H54 (cell line): ENCODE measurements at places on chromosomes 5 and 9.

DNA sequence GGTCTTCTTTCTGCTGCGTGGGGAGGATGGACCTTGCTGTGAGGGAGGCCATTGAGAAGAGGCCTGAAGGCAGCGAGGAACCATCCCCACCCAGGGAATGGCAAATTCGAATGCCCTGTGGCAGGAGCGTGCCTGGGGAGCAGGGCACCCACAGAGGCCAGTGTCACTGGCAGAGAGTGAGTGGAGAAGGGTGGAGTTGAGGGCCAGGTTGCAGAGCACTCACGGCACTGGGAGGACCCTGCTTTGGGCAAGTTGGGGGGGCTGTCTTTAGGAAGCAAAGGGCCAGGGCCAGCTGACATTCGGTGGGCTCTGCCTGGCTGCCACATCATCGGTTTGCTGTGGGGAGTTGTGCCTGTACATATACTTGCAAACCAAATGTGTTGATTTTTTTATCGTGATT, 47.2 kb downstream of the SYK start:
- no peak for DNase-seq

DNA sequence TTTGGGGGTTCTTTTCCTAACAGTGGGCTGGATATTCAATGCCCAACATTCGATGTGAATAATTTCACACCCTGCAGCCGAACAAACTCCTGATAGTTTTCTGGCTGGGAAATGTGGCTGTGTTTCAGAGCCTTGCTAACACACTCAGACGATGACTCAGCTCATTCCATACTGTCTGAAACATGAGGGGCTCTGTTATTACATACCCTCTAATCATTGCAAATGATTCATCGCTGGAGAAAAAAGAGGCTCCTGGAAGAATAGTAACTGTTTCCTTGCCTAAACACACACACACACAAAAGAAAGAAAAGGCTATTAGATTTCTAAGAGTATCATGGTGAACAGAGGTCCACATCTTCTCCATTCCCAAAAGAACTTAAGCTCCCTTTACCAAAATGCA, 75.8 kb downstream of the OXCT1 start:
- peak; percentile 15 for DNase-seq

DNA sequence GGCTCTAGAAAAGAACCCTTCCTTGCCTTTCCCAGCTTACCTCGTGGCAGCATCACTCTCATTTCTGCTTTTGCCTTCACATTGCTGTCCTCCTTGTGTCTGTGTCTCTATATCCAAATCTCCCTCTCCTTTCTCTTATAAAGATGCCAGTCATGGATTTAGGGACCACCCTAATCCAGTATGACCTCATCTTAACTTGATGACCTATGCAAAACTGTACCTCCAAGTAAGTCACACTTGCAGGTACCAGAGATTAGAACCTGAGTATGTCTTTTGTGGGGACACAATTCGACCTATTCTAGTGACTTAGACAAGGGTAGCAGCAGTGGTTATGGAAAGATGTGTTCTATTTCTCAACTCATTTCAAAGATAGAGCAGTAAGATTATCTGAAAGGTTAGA, 160.1 kb downstream of the HMHB1 start:
- no peak for DNase-seq

DNA sequence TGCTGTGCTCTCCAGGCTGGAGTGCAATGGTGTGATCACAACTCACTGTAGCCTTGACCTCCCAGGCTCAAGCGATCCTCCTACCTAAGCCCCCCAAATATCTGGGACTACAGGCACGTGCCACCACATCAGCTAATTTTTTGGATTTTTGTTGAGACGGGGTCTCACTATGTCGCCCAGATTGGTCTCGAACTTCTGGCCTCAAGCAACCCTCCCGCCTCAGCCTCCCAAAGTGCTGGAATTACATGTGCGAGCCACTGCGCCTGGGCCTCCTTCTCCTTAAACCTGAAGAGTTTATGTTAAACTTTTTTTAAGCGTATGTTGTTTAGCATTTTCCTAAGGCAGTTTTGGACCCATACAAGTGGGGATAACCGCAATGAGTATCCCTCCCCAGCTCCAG, 30.8 kb upstream of the SUSD3 start:
- no peak for DNase-seq

DNA sequence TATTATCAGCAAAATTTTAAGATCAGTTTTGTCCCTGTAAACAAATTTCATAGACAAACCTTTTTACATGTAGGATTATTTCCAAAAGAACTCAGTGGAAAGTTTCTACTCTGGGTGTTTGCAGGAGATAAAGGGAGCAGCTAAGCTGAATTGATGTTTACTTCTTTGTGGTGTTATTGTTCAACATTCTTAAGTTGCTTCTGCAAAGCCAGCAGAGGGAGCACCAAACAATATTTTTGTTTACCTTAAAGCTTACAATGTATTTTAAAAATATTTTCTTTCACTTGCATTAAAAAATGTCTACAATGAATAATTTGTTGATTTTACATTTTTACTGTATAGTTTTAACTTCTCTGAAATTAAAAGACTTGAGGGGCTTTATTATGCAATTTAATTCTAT, 135.4 kb downstream of the ATG10 start:
- no peak for DNase-seq

DNA sequence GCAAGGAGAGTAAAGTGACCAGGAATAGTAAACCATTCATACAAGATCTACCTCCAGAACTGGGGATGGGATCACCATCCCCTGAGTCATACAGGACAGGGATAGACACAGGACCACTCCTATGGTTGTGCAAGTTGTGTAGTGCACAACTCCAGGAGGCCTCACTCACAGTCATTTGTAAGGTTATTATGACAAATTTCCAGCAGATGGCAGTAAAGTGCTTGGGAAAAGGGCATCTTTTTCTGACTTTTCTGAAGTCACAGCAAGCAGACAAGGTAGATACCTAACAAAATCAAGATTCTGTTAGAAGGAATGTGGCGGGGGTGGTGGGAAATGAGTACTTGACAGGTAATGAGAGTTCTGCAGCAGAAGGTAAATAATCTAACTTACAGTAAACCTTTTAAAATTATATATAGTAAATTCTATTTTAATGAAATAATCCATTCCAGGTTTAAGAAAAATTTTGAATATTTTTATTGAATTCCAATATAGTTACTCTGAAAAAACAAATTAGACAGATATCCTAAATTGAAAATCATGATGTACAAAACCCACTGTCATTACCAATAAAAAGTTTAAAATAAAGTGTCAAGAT, 16.7 kb upstream of the KIF27 start:
- peak; percentile 50 for DNase-seq

DNA sequence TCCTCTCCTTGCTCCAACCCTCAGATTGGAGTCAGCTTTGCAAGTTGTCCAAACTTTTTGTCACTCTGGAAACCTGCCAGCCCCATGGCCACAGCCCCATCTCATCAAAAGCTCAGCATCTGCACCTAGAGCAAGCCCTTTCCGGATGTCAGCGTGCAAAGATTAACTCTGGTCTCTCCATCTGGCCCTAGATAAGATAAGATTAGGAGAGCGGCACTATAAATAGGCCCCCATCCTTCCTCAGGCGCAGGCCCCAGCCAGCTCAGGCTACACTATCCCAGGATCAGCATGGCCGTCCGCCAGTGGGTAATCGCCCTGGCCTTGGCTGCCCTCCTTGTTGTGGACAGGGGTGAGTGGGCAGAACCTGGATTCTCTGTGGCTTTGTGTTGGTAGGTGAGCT, at the start of gene SPINK4:
Gene SPINK4, plus strand, starts transcription at position 247 of the 400 bp plus-strand sequence. Its CDS starts 42 bp downstream, at position 289.
- DNase-seq = no peak

GRCh38 chr5:35246900-35247647, 16.8 kb upstream of the PRLR start:
- DNase-seq = no peak

- no peak for DNase-seq
Observed at GRCh38 chr5:142023836-142024235, 11.0 kb upstream of the GNPDA1 start.

- DNase-seq = no peak
Observed at GRCh38 chr9:33041432-33042188, 16.5 kb downstream of the DNAJA1 start.

DNA sequence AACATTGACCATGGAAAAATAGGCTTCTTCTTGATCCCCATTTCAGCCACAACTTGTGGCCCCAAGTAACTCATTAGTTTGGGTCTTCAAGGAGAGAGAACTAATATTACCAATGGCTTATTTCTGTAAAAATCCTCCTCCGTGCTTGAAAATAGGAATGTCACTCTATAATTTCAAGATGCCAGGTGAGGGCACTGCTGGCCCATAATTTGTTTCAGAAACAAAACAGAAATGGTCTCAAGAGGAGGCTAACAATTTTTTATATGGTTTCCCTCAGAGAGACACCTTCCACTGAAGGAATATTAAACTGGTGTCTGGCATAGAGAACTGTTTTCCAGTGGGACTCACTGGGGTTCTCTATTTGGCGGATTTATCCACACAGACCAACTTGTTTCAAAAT, 437.0 kb upstream of the TRPC7 start:
- DNase-seq = no peak

- DNase-seq = no peak
Observed at GRCh38 chr5:154078272-154078671, 39.5 kb downstream of the MFAP3 start.

DNA sequence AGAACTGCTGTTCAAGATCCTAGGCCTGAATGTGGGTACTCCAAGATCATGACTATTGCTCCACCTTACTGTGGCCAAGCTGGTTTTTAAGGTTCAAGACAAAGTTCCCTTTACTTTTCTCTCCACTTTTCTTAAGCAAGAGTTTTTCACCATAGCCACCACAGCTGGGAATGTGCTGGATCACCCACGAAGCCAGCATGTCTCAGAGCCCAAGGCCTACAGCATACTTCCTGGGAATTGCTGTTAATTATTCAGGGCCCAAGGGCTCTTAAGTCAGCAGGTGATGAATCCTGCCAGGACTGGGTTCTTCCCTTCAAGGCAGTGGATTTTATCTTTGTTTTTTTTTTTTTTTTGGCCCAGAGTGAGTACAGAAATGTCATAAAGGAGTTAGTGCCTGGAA, 149.4 kb upstream of the TUSC1 start:
- no peak for DNase-seq

- no peak for DNase-seq
Observed at GRCh38 chr9:99231711-99232110, 9.6 kb downstream of the SEC61B start.

DNA sequence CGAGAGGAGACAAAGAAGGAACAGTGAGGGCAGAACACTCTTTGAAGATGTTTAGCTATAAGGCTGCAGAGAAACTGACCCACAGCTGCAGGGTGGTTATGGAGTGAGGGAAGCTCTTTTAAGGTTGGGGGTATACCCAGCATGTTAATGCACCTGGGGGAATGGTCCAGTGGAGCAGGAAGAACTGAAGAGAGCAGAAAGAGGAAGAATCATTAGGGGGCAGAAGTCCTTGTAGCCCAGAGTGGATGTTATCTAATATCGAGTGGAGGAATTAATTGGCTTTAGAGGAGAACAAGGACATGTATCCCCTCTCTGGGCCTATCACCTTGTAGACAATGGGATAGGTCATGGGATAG, 7.7 kb downstream of the IL4 start:
- no peak for DNase-seq

GRCh38 chr5:78552729-78553342, 95.7 kb downstream of the LHFPL2 start:
- no peak for DNase-seq

DNA sequence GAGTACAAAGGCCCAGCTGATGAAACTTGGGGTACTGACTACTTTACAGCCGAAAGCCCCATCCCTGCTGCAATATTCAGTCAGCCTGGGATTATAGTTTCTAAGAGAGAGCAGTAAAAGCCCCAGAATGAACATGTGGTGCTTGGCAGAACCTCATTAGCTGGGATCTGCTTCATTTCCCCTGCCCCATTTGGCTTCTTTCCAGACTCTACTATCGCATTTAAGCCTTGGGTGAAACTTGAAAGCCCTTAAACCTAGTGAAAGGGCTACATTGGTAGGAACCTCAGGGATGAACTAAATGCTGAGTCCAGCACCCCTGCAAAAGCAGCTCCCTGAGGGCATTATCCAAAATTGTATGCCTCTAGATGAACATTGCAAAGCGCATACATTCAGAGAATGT, 631.1 kb downstream of the ACTL7B start:
- no peak for DNase-seq

GRCh38 chr5:134006115-134006514, 1.3 kb upstream of the VDAC1 start:
- no peak for DNase-seq

DNA sequence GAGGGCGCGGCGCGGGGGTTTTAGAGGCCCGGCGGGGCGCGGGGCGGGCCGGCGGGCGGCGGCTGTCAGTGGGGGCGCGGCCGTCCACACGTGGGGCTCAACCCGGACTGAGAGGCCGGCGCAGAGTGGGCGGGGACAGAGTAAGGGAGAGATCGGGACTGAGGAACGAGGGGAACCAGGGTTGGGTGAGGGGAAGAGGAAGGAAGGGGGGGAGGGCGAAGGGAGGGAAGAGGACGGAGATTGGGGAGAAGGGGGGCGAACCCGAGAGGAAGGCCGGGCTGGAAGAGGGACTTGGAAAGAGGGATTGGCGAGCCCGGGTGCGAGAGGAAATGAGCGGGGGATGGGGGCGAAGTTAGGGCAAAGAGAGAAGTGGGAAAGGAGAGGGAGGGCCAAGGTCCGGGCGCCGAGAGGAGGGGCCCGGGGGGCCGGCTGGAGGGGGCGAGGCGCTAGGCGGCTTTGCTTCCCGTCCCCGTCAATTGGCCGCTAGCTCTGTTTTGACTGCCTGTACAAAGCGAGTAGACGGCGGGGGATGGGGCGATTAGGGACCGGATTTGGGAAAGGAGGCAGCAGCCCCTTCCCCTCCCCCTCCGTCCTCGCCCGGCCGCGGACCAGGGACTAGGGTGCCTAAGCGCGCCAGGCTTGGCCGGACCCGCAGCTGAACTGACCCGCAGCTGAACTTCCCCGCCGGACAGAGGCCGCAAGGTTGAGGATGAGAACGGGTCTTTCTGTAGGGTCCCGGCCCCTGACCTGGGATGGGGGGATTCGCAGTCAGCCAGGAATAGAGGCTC, 399 bp upstream of the FBN2 start:
- DNase-seq = no peak

GRCh38 chr5:42521406-42521805, 98.2 kb downstream of the GHR start:
- no peak for DNase-seq

DNA sequence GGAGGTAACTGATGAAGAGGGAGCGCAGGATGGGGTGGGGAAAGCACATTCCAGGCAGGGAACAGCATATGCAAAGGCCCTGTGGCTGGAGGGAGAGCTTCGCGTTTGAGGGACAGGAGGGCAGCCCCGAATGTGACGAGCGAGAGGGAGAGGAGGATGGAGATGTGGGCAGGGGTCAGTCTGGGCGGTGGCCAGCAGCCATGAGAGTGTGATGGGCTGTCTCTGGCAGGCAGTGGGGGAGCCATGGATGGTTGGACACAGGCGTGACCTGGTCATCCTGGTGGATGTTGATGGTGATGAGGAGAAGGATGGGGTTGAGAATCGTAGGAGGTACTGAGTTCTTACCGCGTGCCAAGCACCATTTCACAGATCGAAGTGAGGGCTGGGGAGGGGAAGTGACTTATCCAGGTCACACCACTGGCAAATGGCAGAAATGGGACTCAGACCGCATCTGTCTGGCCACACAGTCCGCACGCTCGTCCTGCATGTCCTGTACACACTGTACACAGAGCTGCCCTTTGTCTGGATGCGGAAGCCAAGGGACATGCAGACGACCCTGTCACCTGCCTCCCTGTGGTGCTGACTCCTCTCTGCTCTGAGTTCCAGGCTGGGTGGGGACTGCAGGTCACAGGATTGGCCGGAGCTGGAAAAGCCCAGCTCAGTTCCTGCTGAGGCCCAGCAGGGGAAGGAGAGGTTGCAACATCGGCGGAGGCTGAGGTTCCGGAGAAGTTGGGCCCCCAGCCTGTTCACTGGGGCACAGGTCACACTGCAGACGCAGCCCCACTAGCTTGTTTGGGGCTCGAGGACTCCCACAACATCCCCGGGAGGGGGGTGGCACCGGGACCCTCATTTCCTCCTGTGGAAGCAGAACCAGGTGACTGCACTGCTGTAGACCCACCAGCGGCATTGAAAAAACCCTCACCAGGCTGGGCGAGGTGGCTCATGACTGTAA, 165.6 kb upstream of the IER5L start:
- DNase-seq = no peak
